ENCODE measurements at places on chromosomes 4 and X.

DNA sequence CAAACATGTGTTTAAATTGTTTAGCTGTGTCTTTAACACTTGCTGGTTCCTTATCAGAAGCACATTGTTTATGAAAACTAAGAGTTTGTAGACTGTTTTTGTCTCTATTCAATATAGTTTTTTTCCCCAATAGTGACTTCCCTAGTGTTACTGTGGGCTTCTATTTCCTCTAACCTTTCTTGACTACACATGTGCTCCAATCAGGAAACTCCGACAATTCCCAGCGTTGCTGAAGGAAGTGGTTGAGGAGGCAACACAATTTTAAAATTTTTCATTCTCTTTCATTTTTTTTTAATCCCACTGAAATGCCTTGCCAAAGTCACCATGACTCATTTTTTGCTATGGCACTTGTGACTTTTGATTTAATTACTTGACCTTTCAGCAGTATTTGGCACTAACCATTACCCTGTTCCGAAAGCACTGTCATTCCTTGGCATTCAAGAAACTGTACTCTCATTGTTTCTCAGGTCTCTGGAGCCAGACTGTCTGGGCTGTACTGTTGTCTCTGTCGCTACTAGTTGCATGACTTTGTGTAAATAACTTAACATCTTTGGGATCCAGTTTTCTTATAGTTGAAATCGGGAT is 67.6 kb upstream of the FREM3 start:
- peak; percentile 74 for ATAC-seq

- ATAC-seq: no peak
Observed at GRCh38 chr4:129526812-129527211, 430.9 kb downstream of the C4orf33 start.

DNA sequence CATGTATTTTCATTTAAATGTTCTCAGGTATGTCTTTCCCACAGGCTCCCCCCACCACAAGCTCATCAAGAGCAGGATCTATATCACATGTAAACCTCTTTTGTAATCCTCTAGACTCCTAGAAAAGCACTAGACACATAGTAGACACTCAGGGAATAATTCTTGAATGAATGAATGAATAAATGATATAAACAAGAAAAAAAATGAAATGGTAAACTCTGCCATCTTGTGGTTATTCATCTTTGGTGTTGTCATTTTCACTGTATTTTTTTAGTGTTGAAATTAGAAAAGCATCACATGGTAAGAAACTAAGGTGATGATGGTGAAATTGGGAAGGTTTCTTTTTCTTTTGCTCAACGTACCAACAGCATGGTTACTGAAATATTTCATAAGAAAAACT is 34.2 kb upstream of the C1GALT1C1 start:
- no peak for ATAC-seq

- ATAC-seq: no peak
Observed at GRCh38 chr4:169199184-169199583, 71.6 kb downstream of the SH3RF1 start.

DNA sequence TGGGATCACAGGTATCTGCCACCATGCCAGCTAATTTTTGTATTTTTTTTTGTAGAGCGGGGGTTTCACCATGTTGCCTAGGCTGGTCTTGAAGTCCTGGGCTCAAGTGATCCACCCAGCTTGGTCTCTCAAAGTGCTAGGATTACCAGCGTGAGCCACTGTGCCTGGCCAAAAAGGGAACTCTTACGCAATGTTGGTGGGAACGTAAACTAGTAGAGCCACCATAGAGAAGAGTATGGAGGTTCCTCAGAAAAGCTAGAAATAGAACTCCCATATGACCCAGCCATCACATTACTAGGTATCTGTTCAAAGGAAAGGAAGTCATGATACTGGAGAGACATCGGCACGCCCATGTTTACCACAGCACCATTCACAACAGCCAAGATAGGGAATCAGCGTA is 85.9 kb downstream of the PRKX start:
- no peak for ATAC-seq

DNA sequence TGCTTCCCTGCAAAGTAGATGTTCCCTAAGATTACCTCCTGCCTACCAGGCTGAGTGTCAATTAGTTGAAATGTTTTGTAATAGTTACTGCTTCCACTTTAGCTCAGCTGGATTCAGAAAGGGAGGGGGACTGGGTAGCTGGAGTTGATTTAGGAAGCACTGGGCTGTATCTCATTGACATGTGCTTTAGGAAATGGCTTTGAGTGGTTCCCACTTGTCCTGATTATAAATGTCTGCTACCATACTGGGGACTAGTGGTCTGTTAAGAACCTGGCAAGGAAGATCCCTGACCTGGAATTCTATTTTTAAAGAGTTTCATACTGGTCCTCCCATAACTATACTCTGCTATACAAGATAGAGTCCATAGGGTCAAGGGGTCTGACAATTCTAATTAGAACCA is 363.9 kb upstream of the PPP1R2C start:
- no peak for ATAC-seq

DNA sequence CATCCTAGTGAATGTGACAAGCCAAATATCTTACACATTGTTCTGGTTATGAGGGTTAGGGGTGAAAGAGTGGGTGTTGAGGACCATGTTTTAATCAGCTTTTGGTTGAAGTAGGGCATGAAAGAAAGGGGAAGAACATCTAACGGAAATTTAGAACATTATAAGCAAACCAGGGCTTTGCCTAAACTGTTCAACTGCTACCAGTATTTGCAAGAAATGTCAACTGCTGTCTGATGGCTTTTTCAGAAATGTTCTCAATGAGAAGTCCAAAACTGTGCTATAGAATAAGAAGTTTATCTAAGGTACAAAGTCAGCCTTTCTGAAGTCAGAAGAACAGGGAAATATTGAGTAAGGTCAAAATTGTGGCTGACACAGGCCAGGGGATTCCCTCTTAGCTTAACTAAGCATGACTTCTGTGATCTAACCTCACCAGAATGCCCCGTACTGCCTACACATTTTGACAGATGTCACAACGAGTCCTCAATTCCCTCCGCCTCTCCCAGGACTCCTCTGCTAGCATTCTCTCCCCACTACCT is 67.1 kb downstream of the DTHD1 start:
- ATAC-seq: no peak

GRCh38 chr4:140150636-140150885 is 3.4 kb downstream of the MAML3 start:
- no peak for ATAC-seq

GRCh38 chr4:182716192-182716591 is 201.0 kb downstream of the DCTD start:
- no peak for ATAC-seq

- no peak for ATAC-seq
Observed at GRCh38 chrX:123267220-123267619, 83.1 kb downstream of the GRIA3 start.

DNA sequence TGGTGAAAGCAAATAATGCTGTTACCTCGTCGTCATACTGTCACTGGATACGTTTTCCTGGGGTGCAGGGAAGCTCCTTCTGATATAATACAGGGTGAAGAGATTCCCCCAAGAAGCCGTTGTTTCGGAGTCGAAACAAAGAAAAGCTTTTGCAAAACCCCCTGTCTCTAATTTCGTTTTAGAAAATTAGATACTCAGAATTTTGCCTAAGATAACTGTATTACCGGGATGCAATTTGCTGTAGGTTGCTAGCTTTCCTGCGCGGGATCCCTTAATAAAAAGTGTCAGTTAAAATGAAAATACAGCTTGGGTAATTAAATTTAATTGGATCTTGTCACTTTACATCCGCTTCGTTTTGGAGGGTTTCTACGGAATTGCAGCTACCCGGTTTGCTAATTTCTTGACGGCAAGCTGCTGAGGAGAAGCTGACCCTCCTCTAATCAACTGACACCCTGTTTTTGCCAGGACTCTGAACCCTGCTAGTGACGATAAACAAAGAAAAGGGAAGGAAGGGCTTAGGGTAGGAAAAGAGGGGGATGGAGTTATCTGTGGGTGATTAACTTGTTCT is 174.6 kb downstream of the SHOX start:
- ATAC-seq: no peak

- no peak for ATAC-seq
Observed at GRCh38 chrX:47224266-47224895, 5.9 kb downstream of the CDK16 start.

GRCh38 chr4:158667651-158668198 is 4.0 kb downstream of the C4orf46 start:
- no peak for ATAC-seq

GRCh38 chr4:89216422-89216821 is 91.2 kb downstream of the GPRIN3 start:
- no peak for ATAC-seq

DNA sequence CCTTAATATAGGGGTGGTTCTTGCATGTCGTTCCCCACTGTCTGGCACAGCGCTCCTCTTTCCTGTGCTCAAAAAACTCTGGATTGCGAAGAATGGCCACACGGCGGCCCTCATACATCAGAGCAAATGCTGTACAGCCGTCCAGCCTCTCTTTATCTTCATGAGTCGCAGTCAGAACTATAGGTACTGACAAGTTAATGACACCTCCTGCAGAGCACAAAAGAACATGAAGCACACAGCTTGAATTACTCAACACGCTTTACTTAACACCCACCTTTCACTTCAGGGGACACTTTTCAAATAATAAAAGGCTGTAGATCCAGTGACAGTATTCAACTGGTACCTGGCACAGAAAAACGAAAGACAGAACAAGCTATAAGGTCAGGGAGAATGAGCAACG is 65.3 kb downstream of the PAPSS1 start:
- ATAC-seq: no peak

DNA sequence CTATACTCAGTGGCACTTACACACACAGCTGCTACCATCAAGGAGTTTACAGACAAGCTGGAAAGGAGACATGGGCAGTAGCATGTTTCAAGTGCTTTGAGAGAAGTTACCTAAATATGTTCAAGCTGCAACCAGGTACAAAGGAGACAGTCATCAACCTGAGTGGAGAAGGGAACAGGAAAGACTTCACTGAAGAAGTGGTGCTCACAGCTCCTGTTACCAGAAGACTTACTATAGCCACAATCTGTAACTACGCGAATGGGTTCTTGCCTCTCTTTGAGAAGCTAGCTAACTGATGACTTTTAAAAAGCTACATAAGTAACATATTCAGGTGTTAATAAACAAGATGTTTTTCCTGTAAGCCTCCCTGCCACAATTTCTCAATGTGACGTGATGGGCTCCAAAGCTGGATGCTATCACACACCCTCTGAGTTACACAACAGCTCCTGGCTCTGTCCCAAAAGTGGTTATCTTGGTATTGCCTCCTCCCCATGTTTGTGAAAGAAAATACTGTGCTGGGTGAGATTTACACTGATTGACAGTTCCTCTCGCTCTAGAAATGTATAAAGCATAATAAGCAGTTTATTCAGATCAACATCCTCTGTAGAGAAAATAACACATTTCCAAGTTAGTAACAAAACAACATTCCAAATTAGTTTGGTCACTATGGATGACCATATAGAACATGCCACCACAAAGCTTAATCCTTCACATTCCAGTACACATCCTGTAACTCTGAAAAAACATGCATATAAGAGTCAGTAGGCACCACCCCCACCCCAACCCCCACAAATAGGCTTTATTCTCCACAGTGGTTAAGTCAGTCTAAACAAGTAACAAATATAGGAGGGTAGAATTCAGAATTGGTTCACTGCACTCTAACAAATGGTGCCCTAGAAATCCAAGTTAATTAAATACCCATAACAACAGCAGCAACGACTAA is 81.8 kb downstream of the FRYL start:
- peak; percentile 74 for ATAC-seq

DNA sequence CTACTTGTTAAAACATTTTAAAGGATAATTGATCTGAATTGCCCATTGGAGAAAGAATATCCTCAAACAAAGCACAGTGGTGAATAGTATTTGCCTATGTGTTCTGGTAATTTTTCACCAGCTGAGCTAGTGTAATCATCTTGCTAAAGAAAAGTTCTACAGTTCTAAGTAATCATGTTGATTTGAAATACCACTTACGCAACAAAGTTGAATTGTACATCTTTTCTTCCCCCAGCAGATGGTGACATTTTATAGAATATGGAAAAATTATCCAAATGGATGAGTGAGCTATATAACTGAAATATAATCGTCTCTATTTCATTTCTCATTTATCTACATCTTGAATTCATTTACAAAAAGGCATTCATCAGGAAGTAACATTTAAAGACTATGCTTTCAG is 9.7 kb upstream of the ZNF674 start:
- ATAC-seq: no peak

GRCh38 chrX:71671938-71672337 is 4.6 kb downstream of the LOC101059915 start:
- ATAC-seq: no peak

DNA sequence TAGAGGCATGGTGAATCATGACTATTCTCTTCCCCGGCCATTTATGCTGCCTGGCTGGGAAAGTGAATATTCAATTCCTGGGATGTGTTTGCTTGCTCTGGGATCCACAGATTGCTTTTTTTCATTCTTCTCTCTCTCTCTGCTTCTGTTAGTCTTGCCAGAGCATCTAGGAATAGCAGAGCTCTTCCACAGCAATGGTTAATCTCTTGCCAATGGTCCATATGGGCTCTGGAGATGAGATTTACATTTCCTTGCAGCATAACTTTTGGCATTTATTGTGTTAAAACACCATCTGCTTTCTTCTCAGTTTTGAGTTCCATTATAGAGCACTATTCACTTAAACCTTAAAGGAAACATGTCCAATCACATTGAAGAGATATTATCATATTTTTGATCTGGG is 59.2 kb upstream of the GUCY1A1 start:
- ATAC-seq: no peak

DNA sequence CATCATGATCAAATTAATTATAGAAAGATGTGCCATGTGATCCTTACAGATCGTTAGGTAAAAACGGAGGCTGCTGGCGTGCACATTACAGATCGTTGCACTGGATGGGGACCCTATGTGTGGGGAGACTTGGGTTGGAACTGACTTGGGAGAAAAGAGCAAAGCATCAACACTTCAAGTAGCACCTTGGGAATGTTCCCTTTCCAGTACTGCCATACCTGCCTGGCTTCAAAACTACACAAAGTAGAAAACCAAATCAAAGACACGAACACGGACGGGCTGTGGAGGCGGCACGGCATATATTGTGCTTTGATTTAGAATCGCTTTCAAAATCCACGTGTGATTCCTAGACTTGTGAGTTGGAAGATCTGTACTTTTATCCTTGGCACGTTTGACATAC is 898 bp downstream of the CMC4 start:
- no peak for ATAC-seq

DNA sequence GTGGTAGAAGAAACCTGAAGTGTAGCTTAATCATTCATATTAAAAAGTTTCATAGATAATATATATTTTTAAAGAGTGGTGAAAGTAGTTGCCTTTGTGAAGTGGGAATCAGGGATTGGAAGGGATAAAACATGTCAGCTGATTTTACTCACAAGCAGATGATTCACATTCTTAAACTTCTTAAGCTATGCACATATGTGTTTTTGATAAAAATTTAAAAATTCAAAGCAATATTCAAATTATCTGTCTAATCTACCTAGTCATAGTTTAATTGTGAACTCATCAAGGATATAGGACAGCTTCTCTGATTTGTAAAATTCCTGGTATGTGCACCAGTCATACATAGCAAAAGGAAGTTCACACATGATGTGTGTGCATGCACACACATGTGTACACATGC is 520.6 kb upstream of the PITX2 start:
- no peak for ATAC-seq
